ENCODE measurements at places on chromosomes 5 and 9. TPM values are rescaled to one million over a fixed set of nuclear protein-coding genes. Genes with fewer than 3 reads are reported as not detected.

PHYHD1 gene
- total RNA-seq = 1.7 TPM

PPP3R2 gene
- not detected for total RNA-seq

DDX41 gene
- 72.9 TPM for total RNA-seq

F12 gene
- not detected for total RNA-seq

CCDC180 gene
- total RNA-seq = 14.2 TPM

ADAMTSL2 gene
- 0.17 TPM for total RNA-seq

- no peak for DNase-seq
- no peaks in the 10 kb centered on the region for H3K36me3 ChIP-seq
- no peaks in the 10 kb centered on the region for H3K27me3 ChIP-seq
- no peak overlapping the region for H3K4me3 ChIP-seq
Measured at GRCh38 chr9:16619914-16620520, 250.5 kb downstream of the BNC2 start.

- H3K27me3 ChIP-seq = no peaks in the 10 kb centered on the region
- no peak overlapping the region for H3K27ac ChIP-seq
- peaks cover 6% of the 10 kb centered on the region for H3K4me1 ChIP-seq
- no peaks in the 10 kb centered on the region for H3K36me3 ChIP-seq
Measured at GRCh38 chr9:93830606-93831005, 124.5 kb downstream of the BARX1 start.

DNA sequence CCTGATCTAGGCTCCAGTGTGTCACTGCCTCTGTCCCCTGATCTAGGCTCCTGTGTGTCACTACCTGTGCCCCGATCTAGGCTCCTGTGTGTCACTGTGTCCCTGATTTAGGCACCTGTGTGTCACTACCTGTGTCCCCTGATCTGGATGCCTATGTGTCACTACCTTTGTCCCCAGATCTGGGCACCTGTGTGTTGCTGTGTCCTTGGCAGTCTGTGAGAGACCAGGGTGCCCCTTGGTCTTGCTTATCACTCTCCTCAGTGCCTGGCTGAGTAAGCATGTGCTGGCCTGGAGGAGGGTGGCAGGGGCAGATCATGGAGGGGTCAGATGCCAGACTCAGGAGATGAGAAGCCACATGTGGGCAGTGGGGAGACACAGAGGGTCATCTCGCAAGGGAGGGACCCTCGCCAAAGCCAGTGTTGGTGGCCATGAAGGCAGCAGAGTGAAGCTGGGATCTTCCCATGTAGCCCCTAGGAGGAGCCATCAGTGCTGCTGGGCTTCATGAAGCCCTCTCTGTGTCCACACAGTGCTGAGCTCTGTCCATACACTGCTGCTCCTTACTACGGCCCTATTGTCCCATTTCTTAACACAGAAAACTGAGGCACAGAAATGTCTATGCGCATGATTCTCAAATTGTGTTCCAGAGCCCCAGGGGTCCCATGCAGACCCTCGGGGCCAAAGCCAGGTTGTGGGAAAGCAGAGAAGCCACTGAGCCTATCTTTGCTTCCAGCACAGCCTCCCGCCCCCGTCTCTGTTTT lies 15.5 kb downstream of the OLFML2A start:
- no peaks in the 10 kb centered on the region for H3K36me3 ChIP-seq
- H3K4me1 ChIP-seq = no peaks in the 10 kb centered on the region
- H3K4me3 ChIP-seq = no peak overlapping the region
- H3K27ac ChIP-seq = no peak overlapping the region
- H3K27me3 ChIP-seq = no peaks in the 10 kb centered on the region
- DNase-seq = no peak

- H3K4me1 ChIP-seq = no peaks in the 10 kb centered on the region
- H3K27ac ChIP-seq = no peak overlapping the region
- H3K4me3 ChIP-seq = no peak overlapping the region
Measured at GRCh38 chr5:85841653-85842052, 776.1 kb upstream of the COX7C start.

DNA sequence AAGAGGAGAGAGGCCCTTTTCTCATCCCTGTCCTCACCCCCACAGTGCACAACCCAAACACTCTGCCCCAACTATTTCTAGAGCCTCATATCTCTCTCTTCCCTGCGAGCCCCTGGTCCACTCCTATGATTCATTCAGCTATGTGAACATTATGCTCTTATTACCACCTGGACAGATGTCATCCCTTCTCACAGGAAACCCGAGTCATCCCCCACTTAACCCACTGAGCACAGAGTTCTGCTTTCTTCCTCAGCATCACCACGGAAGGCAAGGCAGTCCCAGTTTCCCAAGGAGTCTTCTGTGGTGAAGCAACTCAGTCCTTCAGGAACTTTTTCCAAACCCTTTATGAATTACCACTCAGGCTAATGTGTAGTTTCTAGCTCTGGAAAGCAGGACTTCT lies 1.3 kb downstream of the DNAI1 start:
- DNase-seq = no peak
- no peaks in the 10 kb centered on the region for H3K27me3 ChIP-seq
- H3K27ac ChIP-seq = no peak overlapping the region
- H3K36me3 ChIP-seq = no peaks in the 10 kb centered on the region
- peaks cover 19% of the 10 kb centered on the region for H3K4me1 ChIP-seq

GRCh38 chr5:14593326-14594021 lies 11.9 kb downstream of the OTULINL start:
- peak overlapping the region; percentile 55 for H3K27ac ChIP-seq
- H3K36me3 ChIP-seq = no peaks in the 10 kb centered on the region
- peak; percentile 28 for DNase-seq
- H3K4me1 ChIP-seq = peaks cover 85% of the 10 kb centered on the region
